ENCODE measurements at places on chromosomes 1 and 21.

DNA sequence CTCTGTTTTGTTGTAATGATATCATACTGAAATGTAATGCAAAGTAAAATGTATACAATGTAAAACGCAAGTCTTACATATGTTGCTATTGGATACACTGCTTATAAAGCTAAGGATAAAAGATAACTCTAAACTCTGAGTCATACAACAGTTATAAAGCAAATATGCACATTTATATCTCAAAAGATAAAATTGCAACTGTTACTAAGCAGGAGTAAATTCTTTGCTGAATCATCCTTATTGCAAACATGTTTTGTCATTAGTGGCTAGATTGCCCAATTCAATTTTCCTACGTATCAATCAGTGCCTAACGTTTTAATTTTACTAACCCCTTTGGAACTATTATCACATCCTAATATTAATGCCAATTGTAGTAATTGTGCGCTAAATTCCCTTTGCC lies 762.9 kb downstream of the LTN1 start:
- DNase-seq: no peak

GRCh38 chr1:214417545-214418210 lies 133.7 kb downstream of the PTPN14 start:
- DNase-seq: no peak

DNA sequence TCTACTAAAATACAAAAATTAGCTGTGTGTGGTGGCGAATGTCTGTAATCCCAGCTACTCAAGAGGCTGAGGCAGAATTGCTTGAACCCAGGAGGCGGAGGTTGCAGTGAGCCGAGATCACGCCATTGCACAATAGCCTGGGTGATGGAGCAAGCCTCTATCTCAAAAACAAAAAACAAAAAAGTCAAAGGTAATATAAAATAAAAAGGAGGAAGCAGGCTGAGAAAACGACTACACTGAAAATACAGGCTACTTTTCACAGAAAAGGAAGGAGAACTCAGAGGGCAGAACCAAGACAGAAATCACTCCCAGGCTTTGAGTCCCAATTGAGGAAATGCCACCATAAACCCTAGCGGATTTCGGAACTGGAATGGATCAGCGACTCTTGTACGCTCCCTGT lies 5.9 kb upstream of the A3GALT2 start:
- no peak for DNase-seq

DNA sequence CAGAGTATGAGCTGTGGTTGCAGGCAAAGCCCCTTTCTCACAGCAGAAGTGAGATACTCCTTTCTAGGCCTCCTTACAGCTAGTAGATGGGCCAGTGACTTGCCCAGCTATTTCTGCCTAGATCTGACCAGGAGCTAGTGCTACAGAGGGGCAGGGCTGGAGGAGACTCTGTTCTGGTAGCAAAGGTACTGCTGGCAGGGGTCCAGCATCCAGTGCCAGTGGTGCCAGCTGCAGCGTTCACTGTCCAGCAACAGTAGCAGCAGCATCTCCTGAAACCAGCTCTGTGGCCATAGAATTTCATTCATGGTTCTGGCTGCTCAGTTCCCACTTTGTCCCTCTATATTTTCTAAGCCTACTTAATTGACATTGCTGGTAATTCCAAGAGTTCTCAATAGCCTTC lies 62.5 kb upstream of the CNN3 start:
- DNase-seq: no peak

- DNase-seq: no peak
Observed at GRCh38 chr1:148264374-148265276, 112.5 kb upstream of the NBPF11 start.

DNA sequence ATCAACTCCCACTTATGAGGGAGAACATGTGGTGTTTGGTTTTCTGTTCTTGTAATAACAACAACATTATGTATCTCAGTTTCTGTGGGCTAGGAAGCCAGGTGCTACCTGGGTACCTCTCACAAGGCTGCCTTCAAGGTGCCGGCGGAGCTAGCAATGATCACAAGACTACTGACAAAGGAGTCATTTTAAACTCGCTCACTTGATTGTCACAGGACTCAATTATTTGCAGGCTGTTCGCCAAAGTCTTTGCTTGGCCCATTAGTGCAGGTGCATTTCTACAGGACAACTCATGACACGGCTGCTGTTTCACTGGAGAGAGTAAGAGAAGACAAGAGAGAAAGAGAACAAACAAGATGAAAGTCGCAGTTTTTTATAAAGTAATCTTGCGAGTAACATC lies 1237.4 kb upstream of the TMPRSS15 start:
- no peak for DNase-seq

Measured in naive thymus-derived CD8-positive, alpha-beta T cell (primary cell).